ENCODE measurements at places on chromosomes 13 and 19.
A peak's percentile ranks its signal among the peaks of the same experiment; 100 is the strongest.

- no peak for DNase-seq
Measured at GRCh38 chr13:24742294-24742693, 21.7 kb upstream of the RNF17 start.

DNA sequence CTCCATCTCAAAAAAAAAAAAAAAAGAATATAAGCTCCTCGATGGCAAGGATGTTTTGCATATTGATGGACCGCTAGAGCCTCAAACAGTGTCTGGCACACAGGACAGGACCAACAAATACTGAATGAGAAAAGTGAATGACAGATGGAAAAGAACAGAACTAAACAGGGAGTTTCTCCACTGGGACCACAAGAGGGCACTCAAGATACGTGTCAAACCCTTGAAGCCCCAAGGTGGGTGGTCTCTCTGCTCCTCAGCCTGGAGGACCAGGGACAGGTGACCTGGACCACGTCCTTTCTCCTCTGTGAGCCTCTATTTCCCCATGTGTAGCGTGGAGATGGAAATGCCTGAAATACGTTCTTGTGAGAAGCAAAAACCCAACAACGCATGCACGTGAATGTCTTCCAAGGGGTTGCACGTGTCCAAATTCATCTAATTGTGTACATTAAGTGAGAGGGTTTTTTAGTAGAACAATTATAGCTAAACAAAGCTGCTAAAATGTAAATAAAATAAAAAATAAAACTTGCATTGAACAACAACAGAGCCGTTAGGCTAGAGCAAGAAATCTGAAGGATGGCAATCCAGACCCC, 5.7 kb upstream of the CDC42EP5 start:
- peak; percentile 43 for DNase-seq

- no peak for DNase-seq
Measured at GRCh38 chr19:1468821-1469254, 10.2 kb downstream of the C19orf25 start.

- no peak for DNase-seq
Measured at GRCh38 chr13:112692104-112692503, 2.3 kb downstream of the ATP11A start.

GRCh38 chr13:28755546-28755870, 36.7 kb upstream of the SLC46A3 start:
- DNase-seq: no peak

- no peak for DNase-seq
Measured at GRCh38 chr13:36412736-36413135, 19.6 kb upstream of the CCNA1 start.

GRCh38 chr13:78649997-78650716, 8.8 kb downstream of the OBI1 start:
- peak; percentile 78 for DNase-seq

DNA sequence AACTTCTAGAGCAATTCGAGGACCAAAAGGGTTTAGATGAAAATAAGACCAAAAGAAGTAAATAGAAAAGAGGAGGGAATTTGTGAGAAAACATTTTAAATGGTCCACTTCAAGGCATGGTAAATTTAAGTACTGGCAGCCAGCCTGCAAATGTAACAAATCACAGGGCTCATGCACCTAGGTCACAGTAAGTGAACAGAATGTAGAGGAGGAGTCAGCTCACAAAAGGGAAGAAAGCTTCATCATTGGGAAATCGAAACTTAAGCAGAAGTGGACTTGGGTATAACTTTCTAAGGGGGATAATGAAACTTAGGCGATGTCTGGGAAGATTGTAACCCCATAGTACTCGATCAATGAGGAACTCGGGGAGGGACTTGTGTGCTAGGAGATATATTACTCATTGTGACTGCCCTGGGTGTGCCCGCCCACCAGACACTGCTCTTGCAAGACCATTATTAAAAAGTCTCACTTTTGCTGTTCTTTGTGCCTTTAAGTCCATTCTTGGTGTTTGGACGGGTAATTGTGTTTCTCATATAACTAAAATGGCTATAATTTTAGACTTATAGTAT, 1053.6 kb upstream of the MIR17HG start:
- no peak for DNase-seq

DNA sequence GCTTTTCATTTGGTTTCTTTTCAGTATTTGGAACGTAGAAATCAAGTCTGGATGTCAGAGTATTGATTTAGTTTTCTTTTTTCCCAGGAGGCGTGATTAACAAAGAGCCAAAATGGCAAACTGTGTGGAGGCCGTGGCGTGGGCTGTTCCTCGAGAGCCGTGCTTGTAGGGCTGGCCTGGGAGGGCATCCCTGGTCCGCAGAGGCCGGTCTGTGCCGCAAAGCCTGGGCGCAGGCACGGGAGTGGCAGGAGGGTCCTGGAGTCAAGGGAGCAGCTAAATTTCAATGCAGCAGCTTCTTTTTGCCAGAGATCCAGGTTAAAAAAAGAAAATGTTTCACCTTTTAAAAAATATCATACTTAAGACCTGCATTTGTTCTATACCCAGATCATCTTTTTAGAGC, 13.1 kb upstream of the MCF2L start:
- no peak for DNase-seq

- DNase-seq: peak; percentile 40
Measured at GRCh38 chr19:51689751-51690453, 3.2 kb upstream of the SPACA6 start.

GRCh38 chr13:77362166-77362565, 35.3 kb upstream of the MYCBP2 start:
- DNase-seq: no peak

DNA sequence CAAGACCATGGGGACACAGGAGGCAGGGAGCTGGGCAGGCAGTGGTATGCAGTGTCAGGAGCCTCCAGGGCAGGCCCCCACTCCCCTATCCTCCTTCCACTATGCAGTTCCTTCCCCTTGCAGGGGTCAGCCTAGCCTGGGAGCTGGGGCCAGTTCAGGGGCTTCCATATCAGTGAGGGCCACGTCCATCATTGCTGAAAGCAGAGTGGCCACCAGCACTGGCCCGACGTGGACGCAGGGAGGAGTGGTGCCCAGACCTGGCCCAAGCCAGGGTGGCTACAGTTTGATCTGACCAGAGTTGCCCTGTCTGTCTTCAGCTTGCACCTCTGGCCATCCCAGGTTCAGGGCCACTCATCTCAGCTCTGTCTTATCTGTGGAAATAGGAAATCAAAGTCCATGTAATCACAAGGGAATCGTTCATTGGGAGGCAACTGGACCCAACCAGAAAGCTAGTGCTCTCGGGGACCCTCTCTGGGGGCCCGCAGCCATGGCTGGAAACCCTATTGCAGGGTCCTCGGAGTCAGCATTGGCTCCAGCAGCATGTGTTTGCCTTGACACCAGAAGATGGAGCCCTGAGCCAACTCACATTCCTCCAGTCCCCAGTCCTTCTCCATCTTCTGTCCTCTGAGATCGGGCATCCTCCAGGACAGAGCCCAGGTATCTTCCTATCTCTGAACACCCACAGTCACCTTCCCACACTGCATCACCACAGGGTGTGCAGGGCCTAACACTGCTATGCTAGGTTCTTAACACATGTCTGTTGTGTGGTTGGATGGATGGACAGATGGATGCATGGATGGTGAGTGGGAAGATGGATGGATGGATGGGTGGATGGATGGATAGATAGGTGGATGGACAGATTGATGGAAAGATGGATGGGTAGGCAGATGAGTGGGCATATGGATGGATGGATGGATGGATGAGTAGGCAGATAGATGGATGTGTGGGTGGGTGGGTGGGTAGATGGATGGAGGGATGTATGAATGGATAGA, 75.7 kb upstream of the KCTD15 start:
- DNase-seq: peak; percentile 3

- peak; percentile 77 for DNase-seq
Measured at GRCh38 chr19:15452111-15453047, 2.6 kb upstream of the WIZ start.

- no peak for DNase-seq
Measured at GRCh38 chr13:37457612-37458011, 141.0 kb downstream of the POSTN start.

- DNase-seq: no peak
Measured at GRCh38 chr13:75901501-75901900, 265.4 kb downstream of the LMO7 start.

GRCh38 chr13:105991622-105992277, 543.7 kb downstream of the EFNB2 start:
- no peak for DNase-seq

DNA sequence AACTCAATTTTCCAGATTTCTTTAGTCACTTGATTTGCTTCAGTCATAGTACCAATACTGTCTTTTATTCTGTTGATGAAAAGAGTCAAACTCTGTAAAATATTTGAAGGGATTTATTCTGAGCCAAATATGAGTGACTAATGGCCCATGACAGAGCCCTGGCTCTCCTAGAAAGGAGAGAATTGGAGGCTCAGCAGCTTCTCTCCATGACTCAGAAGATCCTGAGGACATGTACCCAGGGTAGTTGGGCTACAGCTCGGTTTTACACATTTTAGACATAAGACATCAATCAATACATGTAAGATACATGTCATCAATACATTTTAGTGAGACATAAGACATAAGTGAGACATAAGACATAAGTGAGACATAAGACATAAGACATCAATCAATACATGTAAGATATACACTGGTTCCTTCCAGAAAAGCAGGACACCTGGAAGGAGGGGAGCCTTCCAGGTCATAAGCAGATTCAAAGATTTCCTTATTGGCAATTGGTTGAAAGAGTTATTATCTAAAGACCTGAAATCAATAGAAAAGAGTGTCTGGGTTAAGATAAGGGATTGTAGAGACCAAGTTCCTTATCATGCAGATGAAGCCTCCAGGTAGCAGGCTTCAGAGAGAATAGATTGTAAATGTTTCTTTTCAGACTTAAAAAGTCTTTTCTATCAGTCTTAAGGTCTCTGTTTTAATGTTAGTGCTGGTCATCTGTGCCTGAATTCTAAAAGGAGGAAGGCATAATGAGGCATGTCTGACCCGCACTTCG, 179.8 kb upstream of the RFC3 start:
- no peak for DNase-seq

DNA sequence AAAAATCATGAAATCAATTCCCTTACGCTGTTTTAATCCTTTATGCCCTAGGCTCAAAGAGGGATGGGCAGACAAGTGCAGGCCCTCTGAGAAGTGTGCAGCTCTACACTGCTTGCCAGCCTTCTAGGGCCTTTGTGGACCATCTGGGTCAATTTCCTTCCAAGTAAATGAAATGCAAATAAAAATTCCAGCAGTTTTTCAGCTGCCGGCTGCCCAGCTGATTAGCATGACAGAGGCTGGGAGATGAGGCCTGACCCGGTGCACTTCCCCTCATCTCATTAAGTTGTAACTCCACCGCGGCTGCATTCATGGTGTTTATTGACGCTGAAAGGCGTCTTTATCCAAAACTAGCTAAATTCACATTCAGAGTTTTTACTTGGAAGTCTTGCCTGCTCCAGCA, 47.5 kb upstream of the GSX1 start:
- no peak for DNase-seq

GRCh38 chr13:106118996-106119395, 416.5 kb downstream of the EFNB2 start:
- no peak for DNase-seq

DNA sequence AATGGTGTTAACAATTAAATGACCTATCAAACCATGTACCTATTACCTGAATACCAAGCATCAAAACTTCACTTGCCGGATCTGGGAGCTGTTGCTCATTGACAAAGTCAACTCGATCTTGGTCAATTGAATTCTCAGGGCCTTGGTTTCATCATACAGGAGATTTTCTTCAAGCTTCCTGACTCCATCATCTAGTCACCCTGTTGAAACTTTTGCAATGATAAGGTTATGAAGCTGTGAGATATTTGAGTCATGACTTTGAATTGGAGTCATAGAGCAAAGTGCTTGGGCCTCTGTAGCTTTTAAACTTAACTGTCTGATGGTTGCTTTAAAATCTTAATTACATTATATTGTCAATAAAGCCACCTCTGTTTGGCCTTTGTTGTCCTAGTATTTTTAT, 260.9 kb downstream of the COG6 start:
- no peak for DNase-seq

GRCh38 chr13:96652506-96652905, 341.8 kb downstream of the OXGR1 start:
- DNase-seq: no peak

GRCh38 chr13:70747262-70747661, 639.0 kb upstream of the KLHL1 start:
- DNase-seq: no peak

DNA sequence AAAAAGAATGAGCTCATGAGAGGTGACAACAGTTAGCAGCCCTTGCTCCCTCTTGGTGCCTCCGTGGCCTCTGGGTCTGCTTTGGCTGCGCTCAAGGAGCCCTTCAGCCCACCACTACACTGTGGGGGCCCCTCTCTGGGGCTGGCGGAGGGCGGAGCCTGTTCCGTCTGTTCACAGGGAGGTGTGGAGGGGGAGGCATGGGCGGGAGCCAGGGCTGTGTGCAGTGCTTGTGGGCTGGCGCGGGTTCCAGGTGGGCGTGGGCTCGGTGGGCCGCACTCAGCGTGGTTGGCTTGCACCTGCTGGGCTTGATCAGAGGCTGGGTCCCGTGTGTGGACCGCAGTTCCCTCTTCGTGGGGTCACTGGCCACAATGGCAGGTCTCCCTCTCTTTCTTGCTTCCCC, 953.4 kb upstream of the PRR20A start:
- DNase-seq: no peak

DNA sequence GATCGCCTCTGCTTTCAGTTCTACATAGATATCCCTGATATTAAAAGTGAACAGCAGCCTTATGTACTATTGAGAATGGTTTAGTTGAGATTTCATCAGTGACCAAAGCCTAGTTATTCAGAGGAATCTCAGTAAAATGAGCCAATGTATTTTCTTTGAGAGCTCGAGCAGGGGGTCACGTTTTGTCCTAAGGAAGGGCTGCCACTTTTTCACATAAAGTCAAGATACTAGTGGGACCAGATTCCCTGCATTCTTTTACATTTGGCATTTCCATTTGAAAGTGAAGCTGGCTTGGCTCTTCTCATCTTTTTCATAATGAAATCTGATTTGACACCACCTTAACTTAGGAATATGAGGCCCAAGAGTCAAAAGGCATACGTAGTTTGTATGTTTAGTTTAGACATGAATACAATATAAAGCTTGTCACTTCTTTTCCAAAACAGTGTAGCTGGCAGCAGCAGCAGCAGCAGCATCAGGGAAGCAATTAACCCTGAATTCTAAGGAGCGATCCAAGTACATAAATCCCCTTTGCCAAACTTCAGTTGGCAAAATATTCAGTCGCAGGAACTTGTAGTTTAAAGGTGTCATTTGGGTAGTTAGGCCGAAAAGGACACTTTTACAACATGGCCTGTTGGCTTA, 1752.2 kb upstream of the PCDH20 start:
- DNase-seq: no peak

DNA sequence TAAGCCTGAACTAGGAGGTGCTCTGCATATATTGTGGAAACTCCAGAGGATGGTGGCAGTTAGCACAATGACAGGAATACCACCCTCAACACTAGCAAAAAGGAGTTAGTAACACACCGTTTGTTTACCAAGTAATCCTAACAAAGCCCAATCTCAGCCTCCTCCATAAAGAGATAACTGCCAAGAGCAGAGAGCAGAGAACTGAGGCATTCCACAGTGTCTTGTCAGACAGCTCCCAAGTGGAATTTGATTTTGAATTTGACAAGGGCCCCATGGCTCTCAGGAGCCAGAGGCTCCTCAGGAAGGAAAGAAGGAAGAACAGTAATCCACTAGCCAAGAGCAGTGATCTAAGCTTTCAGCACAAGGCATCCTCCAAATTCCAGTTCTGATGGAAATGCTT, 298.6 kb downstream of the DCLK1 start:
- no peak for DNase-seq
